Small intestine (tissue), 16 donors: ENCODE measurements at places on chromosomes 13 and 19.
A peak's percentile ranks its signal among the peaks of the same experiment; 100 is the strongest.

DNA sequence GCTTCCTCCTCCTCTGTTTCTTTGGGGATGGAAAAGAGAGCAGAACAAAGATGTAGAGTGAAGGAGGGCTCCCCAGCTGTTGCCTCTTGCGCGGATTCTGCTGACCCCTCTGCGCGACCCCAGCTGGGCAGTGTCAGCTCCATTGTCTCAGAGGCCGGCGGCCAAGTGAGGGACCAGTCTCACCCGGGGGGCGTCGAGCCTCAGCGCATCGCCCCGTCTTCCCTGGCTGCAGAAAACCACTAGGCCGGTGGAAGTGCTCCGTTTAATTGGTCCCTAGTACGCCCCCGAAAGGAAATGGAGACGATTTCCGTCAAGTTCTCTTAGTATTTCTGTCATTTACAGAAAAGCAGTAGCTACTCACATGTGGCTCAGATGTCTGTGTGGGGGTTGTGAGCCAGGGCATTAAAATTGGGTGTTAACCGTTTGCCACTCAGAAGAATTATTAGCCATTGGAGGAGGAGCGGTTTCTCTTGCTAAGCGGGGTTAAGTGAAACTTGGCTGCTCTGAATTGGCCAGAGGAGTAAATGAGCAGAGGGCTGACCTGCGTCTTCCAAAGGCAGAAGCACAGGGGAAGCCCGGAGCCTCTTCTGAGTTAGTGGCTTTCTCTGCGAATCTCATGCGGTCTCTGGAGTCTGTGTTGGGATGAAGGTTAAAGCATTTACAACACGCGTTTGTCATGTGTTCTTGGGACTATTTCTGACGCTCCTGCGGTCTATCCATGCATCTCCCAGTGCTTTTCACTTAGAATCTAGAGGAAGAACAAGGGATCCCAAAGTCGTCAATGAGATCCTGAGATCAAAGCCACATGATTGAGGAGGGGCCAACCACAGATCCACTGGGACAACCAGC is 132.8 kb upstream of the MYO16 start:
- no peaks in the 10 kb centered on the region for H3K4me1 ChIP-seq
- no peak for DNase-seq
- H3K36me3 ChIP-seq: no peaks in the 10 kb centered on the region
- H3K27ac ChIP-seq: no peak overlapping the region
- H3K4me3 ChIP-seq: peak overlapping the region; percentile 35

GRCh38 chr13:40261336-40261735 is 405.1 kb downstream of the FOXO1 start:
- no peak overlapping the region for H3K27ac ChIP-seq
- H3K4me1 ChIP-seq: no peaks in the 10 kb centered on the region
- no peaks in the 10 kb centered on the region for H3K36me3 ChIP-seq
- DNase-seq: no peak
- no peak overlapping the region for H3K4me3 ChIP-seq
- H3K27me3 ChIP-seq: no peaks in the 10 kb centered on the region

DNA sequence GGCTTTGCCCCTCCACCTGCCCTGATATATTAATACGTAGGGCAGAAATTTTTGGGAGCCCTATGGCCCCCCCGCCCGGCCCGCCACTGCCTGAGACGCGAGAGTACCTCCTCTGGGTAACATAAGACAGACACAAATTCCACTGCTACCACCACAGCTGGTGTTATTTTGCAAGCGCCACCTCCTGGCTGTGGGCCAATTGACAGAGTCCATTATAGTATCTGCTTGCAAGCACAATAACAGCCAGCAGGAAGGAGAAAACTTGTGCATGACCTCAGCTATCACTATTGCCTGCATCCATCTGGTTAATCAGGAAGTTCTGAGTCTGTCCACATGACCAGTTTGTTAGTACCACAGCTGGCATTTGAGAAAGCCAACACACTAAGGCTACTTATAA is 25.3 kb upstream of the OR10H2 start:
- H3K36me3 ChIP-seq: no peaks in the 10 kb centered on the region
- peaks cover 2% of the 10 kb centered on the region for H3K4me1 ChIP-seq
- H3K4me3 ChIP-seq: no peak overlapping the region
- no peaks in the 10 kb centered on the region for H3K27me3 ChIP-seq
- DNase-seq: peak; percentile 91

DNA sequence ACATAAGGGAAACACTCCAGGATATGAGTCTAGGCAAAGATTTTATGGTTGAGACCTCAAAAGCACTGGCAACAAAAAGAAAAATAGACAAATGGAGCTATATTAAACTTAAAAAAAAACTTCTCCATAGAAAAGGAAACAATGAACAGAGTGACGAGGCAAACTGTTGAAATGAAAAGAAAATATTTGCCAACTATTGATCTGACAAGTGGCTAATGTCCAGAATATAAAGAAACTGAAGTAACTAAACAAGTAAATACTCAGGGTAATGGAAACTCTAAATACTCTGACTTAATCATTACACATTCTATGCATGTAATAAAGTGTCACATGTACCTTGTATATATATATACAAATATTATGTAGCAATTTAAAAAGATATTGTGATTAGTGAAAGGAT is 562.5 kb downstream of the GPC5 start:
- no peaks in the 10 kb centered on the region for H3K4me1 ChIP-seq
- DNase-seq: no peak
- H3K4me3 ChIP-seq: no peak overlapping the region
- H3K27me3 ChIP-seq: no peaks in the 10 kb centered on the region
- no peaks in the 10 kb centered on the region for H3K36me3 ChIP-seq

GRCh38 chr19:10259162-10259905 is 7.3 kb downstream of the MRPL4 start:
- no peaks in the 10 kb centered on the region for H3K4me1 ChIP-seq
- no peak overlapping the region for H3K4me3 ChIP-seq
- H3K27me3 ChIP-seq: no peaks in the 10 kb centered on the region
- peaks cover 56% of the 10 kb centered on the region for H3K36me3 ChIP-seq
- peak; percentile 77 for DNase-seq

DNA sequence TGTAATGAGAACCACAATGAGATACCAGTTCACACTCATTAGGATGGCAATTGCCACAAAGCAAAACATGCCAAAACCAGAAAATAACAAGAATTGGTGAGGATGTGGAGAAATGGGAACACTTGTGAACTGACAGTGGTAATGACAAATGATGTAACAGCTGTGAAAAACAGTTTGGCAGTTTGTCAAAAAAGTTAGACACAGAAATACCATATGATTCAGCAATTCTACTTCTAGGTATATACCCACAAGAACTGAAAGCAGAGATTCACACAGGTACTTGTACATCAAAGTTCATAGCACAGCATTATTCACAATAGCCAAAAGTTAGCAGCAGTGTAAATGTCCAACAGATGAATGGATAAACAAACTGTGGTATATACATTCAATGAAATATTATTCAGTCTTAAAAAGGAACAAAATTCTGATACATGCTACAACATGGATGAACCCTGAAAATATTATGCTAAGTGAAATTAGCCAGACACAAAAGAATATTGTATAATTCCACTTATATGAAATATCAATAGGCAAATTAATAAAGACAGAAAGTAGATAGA is 96.5 kb downstream of the UGGT2 start:
- H3K36me3 ChIP-seq: no peaks in the 10 kb centered on the region
- no peak overlapping the region for H3K4me3 ChIP-seq
- H3K27ac ChIP-seq: no peak overlapping the region
- DNase-seq: no peak
- H3K27me3 ChIP-seq: no peaks in the 10 kb centered on the region

- H3K4me3 ChIP-seq: no peak overlapping the region
- no peak for DNase-seq
- no peaks in the 10 kb centered on the region for H3K27me3 ChIP-seq
- H3K27ac ChIP-seq: no peak overlapping the region
- peaks cover 2% of the 10 kb centered on the region for H3K36me3 ChIP-seq
These were observed 191.8 kb downstream of the PCCA start for GRCh38 chr13:100280681-100281080.

DNA sequence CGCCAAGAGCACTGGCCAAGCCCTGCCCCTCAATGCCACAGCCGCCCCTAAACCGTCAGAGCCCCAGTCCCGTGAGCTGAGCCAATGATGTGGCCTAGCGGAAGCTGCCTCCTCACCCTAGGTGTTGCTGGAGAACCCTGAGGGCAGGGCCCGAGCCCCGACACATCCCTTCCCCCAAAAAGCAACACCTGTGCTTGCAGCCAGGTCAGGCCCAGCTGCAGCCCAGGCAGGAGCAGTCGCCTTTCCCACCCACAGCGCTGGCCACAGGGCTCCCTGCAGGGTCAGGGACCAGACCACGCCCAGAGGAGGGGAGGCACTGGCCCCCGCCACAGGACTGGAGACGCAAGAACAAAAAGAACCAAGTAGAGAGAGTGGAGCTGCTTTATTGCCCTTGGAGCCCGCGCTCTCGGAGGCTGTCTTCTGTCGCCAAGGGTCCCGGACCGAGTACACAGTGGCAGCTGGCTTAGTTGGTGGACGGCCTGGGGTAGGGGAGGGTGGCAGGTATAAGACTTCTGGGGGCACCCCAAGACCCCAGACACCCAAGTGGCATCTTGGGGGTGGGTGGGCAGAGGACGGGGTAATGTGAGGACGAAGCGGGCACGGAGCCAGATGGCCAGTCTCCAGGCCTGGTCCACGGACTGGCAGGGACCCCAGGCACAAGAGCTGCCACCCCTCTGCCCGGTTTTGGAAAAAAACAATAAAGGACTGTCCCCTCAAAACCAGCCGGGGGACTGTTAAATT is 3.3 kb downstream of the P2RY11 start:
- no peaks in the 10 kb centered on the region for H3K4me1 ChIP-seq
- no peak overlapping the region for H3K4me3 ChIP-seq
- peaks cover 16% of the 10 kb centered on the region for H3K36me3 ChIP-seq
- H3K27me3 ChIP-seq: no peaks in the 10 kb centered on the region
- no peak for DNase-seq

GRCh38 chr13:98261165-98261702 is 84.2 kb upstream of the RNF113B start:
- H3K27me3 ChIP-seq: no peaks in the 10 kb centered on the region
- DNase-seq: no peak
- H3K4me1 ChIP-seq: no peaks in the 10 kb centered on the region
- H3K36me3 ChIP-seq: peaks cover 3% of the 10 kb centered on the region
- no peak overlapping the region for H3K4me3 ChIP-seq
- H3K27ac ChIP-seq: no peak overlapping the region

GRCh38 chr19:57103573-57104277 is 16.1 kb upstream of the USP29 start:
- H3K27me3 ChIP-seq: peaks cover 13% of the 10 kb centered on the region
- no peak overlapping the region for H3K4me3 ChIP-seq
- no peaks in the 10 kb centered on the region for H3K36me3 ChIP-seq
- peaks cover 4% of the 10 kb centered on the region for H3K4me1 ChIP-seq
- H3K27ac ChIP-seq: no peak overlapping the region

GRCh38 chr13:95492044-95492801 is 60.3 kb upstream of the CLDN10 start:
- H3K4me1 ChIP-seq: no peaks in the 10 kb centered on the region
- H3K36me3 ChIP-seq: no peaks in the 10 kb centered on the region
- H3K4me3 ChIP-seq: no peak overlapping the region
- no peaks in the 10 kb centered on the region for H3K27me3 ChIP-seq
- no peak overlapping the region for H3K27ac ChIP-seq

DNA sequence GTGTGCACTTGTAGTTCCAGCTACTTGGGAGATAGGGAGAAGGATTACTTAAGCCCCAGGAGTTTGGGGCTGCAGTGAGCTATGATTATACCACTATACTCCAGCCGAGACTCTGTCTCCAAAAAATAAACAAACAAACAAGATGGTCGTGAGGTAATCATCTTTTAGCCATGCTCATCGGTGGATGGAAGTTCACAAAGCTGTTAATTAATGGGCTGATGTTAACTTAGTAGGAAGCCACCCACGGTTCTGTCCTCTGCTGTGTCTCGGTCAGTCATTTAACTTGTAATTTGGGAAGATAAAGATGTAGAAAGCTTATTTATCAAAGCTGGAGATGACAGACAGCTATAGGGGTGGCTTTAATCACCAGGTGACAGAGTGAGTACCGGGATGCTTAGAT is 64.9 kb downstream of the ARHGEF18 start:
- no peak overlapping the region for H3K27ac ChIP-seq
- H3K36me3 ChIP-seq: no peaks in the 10 kb centered on the region
- no peak overlapping the region for H3K4me3 ChIP-seq
- H3K27me3 ChIP-seq: no peaks in the 10 kb centered on the region
- H3K4me1 ChIP-seq: peaks cover 4% of the 10 kb centered on the region

- peaks cover 2% of the 10 kb centered on the region for H3K36me3 ChIP-seq
- no peak overlapping the region for H3K27ac ChIP-seq
- H3K27me3 ChIP-seq: no peaks in the 10 kb centered on the region
- no peak overlapping the region for H3K4me3 ChIP-seq
These were observed 10.7 kb downstream of the CCDC124 start for GRCh38 chr19:17943274-17944221.

GRCh38 chr13:43664700-43665191 is 122.0 kb downstream of the ENOX1 start:
- H3K36me3 ChIP-seq: no peaks in the 10 kb centered on the region
- no peaks in the 10 kb centered on the region for H3K27me3 ChIP-seq
- no peak overlapping the region for H3K4me3 ChIP-seq
- peak; percentile 47 for DNase-seq
- H3K27ac ChIP-seq: no peak overlapping the region

- H3K4me1 ChIP-seq: peaks cover 8% of the 10 kb centered on the region
- no peak overlapping the region for H3K27ac ChIP-seq
These were observed 11.1 kb upstream of the DHRS12 start for GRCh38 chr13:51814825-51815650.

GRCh38 chr13:112240076-112240475 is 136.1 kb upstream of the SPACA7 start:
- no peaks in the 10 kb centered on the region for H3K4me1 ChIP-seq
- no peak overlapping the region for H3K4me3 ChIP-seq
- no peaks in the 10 kb centered on the region for H3K27me3 ChIP-seq
- no peak for DNase-seq
- H3K27ac ChIP-seq: no peak overlapping the region
- no peaks in the 10 kb centered on the region for H3K36me3 ChIP-seq

GRCh38 chr19:11281356-11282049 is 14.5 kb upstream of the TSPAN16 start:
- DNase-seq: no peak
- H3K27me3 ChIP-seq: no peaks in the 10 kb centered on the region
- H3K36me3 ChIP-seq: no peaks in the 10 kb centered on the region
- H3K4me1 ChIP-seq: no peaks in the 10 kb centered on the region
- no peak overlapping the region for H3K4me3 ChIP-seq

GRCh38 chr19:39602224-39602623 is at the start of gene LGALS13:
TSS of gene LGALS13 (plus strand) at chr19:39602524. CDS start at chr19:39602569, 45 bp downstream.
- H3K27me3 ChIP-seq: no peaks in the 10 kb centered on the region
- H3K4me3 ChIP-seq: no peak within 1 kb of the TSS
- no peaks in the 10 kb centered on the region for H3K4me1 ChIP-seq
- H3K36me3 ChIP-seq: no peaks in the 10 kb centered on the region
- no peak within 1 kb of the TSS for H3K27ac ChIP-seq
